Hematopoietic multipotent progenitor cell treated with erythropoietin and hydrocortisone succinate and interleukin-3 and kit ligand, for 6 days (in vitro differentiated cells): ENCODE measurements at places on chromosomes 16 and 17.

DNA sequence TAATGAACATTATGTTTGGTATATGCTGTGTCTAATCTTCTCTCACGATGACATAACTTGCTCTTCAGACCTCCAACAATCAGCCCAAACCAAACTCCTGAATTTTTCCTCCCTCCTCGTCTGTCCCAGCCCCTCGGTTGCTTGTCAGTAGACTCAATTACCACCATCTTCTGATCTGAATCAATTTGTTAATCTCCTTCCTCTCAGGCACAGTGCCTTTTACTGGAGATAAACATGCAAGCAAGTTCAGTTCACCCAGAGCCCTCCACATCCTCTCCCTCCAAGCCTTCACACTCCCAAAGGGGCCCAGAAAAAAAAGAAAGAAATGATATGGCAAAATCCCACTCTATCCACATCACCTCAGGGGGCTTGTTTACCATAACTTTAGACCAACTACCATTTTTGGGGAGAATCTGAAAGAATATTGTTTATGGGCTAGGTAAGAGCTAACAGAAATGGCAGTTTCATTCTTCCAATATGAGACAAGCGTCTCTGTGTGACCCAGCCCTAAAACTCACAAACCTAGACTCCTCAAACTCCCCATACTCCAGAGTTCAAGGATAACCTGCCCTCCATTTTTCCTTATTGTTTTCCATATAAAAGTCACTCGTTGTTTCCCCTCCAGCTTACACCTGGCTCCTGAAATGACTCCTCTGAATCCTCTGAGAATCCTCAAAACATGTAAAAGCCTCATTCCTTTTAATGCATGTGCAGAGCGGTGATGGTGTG lies 1.5 kb downstream of the TEX2 start:
- DNase-seq = peak; percentile 73

DNA sequence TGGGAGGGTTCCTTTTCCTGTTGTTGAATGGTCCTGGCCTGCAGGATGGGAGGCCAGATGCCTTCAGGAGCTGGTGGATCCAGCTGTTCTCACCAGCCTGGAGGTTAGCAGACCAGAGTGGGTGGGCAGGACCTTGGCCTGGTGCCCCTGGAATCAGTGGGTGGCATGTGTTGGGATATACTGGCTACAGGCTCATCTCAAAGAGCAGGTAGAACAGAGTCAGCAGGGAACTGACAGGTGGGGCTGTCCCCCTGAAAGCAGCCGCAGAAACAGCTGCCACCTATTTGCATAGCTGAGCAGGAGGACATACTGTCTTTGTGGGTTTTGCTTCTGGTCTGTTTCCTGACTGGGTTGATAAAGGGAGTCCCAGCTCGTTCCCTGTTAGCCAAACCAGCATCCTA lies 144.1 kb downstream of the RAB11FIP4 start:
- DNase-seq = peak; percentile 36

DNA sequence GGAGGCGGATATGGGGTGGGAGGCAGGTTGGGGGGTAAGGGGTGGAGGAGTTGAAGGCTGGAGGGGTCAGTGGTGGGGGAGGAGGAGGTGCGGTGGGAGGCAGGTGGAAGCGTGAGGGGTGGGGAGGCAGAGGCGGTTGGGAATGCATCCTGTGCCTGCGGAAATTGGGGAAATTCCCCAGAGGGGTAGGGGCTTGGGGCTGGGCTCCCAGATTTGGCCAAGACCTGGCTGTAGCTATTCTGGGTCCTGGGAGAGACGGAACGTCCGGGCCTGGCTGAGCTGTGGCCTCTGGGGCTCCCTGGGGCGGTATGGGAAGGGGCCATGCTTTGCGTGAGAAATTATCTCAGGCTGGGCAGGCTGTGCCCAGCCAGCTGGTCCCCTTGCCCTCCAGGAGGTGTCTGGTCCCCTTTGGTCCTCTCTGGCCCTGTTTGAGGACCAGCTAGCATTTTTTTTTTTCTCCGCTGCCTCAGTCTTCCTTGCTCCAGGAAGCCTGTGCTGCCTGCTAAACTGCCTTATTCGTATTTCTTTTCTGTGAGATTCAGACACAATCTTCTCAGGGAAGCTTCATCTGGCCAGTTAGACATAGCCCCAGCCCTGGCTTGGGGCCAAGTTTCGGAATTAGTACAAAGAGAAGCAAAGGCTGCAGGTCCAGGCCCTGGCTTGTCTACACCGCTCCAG lies 7.3 kb upstream of the TRPV2 start:
- peak; percentile 77 for DNase-seq

DNA sequence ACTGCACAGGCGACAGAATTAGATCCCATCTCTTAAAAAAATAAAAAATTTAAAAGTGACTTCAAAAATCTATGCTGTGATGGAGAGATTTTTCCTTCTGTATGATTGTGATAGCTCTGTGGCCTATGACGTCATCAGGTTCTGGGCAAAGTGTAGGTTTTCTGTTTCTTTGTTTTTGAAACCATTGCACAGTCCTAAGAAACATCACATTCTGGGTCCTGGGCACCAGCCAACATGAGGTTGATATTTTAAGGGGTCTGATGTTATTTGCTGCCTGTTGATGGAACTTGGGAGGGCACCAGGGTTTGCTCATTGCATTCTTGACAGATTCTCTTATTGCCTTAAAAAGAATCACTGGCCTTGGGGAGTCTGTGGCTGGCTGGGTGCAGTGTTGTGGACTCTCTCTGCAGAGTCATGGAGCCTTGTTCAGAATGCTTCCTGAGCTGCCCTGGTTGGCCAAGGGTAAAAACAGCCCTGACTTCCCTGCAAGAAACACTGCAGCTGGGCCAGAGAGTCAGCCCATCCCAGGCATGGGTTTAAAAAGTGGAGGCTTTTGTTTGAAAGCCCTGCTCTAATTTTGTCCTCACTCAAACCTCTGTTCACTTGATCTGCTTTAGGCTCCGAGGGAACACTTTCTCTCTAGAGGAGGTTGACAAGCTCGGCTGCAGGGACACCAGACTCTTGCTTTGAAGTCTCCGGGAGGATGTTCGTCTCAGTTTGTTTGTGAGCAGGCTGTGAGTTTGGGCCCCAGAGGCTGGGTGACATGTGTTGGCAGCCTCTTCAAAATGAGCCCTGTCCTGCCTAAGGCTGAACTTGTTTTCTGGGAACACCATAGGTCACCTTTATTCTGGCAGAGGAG lies 10.5 kb upstream of the CYLD start:
- peak; percentile 23 for DNase-seq

- no peak for DNase-seq
Observed at GRCh38 chr17:51751072-51751471, 407.4 kb downstream of the CA10 start.

DNA sequence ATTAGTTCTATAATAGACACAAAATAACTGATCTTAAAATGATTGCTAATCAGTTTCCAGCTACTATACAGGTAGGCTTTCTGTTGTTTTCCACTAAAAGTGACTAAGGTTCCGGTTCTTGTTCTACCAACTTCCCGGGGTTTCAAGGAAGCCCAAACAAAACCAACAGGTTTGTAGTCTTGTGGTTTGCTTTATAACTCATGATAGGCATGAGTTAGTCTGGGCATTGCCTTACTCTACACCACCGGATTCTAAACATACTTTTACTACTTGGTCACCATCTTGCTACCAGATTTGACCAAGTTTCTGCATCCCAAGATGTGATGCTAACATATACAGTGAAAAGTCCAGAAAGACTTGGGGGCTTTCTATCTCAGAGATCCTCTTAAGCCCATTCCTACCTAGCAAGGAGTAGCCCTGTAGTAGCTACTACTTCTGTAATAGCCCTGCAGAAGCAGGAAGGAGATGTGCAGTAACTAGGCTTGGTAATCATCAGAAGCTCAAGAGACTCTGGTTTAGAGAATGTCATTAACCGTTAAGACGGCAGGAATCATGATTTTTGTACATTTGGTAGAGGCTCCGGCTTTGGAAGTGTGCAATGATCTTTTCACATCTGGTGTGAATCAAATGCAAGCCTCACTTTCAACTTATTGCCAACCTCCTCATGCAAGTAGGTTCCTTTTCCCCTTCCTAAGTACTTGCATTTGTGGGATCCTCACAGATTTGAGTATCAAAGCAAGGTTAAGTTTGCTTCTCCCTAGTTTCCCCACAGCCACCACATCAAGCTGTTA lies 1.6 kb downstream of the FAM117A start:
- peak; percentile 40 for DNase-seq

DNA sequence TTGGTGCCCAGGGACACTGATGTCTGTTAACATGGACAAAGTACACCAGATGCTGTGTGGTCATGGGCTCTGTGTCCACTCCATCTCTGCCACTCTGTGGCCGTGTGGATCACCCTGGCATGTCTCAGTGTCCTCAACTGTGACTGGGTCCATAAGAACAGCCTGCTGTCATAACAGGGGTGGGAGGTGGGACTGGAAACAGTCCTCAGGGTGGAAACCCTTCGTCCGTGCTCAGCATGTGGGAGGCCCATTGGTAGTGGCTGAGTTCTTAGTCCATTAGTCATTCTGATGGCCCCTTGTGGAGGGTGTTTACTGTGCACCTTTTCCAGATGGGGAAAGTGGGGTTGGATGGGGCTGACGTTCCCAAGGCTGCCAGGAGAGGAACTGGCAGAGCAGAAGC lies 12.8 kb downstream of the FLYWCH2 start:
- DNase-seq = no peak

DNA sequence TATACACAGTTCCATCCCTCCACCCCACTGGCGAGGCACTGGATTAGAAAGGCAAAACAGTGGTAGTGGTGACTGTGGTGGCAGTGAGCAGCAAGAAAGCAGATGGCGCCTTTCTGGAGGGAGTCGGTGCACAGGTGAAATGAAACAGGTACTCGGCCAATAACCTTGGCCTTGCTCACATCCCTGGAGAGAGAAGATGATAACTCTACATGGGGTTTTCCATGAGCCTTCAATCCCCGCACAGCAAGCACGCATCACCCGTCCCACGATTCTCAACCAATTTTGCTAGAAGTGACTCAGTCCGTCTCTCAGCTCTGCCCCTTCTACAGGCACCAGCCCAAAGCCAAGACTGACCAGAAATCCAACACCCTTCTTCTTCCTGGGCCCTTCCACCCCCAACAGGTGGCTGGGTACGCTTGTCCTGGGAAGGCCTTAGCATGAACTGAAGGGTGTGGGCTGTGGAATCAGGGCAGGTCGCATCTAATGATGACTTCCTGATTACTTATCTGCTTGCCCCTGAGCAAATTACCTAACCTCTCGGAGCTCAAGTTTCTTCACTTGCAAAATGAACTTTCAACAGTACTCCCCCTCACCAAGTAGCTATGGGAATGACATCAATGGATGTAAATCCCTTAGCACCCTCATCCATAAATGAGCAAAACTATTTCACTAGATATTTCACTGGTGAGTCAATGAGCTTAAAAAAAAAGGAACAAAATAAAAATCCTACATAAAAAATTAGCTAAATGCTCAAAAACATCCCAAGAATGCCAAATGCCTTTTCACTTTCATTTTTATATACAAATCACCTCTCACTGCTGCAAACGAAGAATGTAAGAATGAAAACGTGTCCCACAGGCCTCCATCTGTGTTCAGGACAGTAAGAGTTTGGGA lies 18.0 kb downstream of the XPO6 start:
- DNase-seq = peak; percentile 49

DNA sequence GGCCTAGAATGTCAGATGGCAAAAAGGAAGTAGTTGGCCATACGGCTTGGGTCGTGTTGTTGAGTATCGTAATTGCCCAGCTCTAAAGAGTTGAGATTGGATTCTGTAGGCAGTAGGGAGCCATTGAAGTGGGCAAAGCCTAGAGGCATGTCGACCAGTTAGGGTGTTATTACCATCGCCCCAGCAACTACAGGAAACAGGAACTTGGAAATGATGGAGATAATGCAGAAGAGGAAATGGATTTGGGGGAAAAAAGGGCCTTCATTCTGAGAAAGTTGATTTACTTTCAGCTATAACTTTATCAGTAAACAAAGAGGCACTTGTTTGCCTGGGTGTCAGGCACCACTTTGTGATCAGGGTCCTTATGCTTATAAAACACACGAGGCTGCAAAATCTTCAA lies 52.6 kb downstream of the COX10 start:
- DNase-seq = peak; percentile 19

DNA sequence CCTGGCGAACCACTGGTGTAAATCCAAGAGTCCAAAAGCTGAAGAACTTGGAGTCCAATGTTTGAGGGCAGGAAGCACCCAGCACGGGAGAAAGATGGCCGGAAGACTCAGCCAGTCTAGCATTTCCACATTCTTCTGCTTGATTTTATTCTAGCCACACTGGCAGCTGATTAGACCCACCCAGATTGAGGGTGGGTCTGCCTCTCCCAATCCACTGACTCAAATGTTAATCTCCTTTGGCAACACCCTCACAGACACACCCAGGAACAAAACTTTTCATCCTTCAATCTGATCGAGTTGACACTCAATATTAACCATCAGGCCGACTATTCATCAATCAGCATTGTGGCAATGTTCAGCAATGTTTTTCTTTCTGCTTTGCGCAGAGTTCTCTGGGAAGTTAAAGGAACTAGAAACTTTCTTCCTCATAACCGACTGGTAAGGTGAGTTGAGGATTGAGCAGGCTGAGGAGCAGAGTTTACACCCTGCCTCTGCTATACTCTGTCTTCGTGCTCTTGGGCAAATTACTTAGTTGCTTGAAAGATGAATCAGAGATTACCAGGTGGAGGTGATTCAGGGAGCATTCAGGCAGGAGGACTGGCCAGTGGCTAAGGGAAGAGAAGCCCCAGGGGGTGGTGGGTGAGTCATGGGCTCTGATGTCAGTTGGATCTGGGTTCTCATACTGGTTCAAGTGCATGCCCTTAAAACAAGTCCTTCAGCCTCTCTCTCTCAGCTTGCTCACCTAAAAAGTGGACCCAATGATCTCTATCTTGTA lies 28.2 kb upstream of the BRD7 start:
- no peak for DNase-seq

DNA sequence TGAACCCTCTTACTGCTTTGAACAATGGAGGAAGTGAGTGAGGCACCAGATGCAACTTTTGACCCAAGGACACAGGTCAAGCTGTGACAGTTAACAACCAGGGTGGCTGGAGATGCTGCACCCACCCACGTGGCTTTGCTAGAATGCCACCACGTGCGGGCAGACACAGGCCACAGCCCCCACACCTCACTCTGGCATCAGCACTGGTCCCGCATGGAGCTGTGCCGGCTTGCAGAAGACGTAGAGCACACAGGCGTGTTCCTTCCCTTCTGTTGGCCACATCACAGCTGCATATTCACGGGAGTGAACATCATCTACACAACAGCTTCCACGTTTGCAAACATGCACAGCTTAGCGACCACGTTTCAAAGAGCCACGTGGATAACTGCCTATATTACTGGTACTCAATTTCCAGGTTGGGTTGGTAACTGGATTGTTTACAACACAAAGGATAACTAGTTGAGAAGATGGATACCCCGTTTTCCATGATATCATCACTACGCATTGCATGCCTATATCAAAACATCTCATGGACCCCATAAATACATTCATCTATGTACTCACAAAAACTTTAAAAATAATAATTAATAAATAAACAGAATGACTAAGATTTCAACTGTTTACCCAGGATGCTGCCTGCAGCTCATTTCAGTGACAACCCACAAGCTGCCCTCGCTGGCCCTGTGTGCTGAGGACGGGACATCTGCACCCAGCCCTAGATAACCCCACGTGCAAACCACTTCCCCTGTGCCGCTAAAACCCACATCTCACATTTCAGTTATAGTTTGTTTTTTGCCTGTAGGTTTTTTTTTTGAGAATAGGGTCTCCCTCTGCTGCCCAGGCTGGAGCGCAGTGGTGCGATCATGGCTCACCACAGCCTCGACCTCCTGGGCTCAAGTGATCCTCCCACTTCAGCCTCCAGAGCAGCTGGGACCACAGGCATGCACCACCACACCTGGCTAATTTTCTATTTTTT lies 132.0 kb downstream of the ANKRD11 start:
- peak; percentile 71 for DNase-seq
